ENCODE measurements at places on chromosomes 16 and 17.
A peak's percentile ranks its signal among the peaks of the same experiment; 100 is the strongest.

- DNase-seq, result no peak
Observed at GRCh38 chr17:70119545-70119944, 44.5 kb downstream of the KCNJ16 start.

GRCh38 chr17:71922439-71922838 is 198.4 kb upstream of the SOX9 start:
- DNase-seq, result no peak

- DNase-seq, result no peak
Observed at GRCh38 chr16:81366316-81366932, 51.7 kb downstream of the GAN start.

DNA sequence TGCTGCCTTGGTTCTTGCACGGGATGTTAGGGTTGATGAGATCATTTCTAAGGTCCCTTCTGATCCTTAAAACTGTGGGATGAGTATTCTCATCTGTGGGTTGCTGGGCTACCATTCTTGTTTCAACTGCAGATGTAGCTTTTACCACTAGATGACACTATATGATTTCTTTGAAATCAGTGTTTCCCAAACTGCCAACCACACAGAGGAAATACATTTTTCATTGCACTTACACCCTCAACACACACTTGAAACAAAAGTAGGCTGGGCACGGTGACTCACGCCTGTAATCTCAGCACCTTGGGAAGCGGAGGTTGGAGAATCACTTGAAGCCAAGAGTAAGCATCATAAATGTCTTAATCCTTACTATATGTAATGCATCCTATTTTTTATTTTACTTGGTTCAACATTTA is 15.3 kb downstream of the LCMT1 start:
- peak; percentile 46 for DNase-seq

- DNase-seq, result no peak
Observed at GRCh38 chr17:67126983-67127382, 82.6 kb downstream of the CACNG1 start.

DNA sequence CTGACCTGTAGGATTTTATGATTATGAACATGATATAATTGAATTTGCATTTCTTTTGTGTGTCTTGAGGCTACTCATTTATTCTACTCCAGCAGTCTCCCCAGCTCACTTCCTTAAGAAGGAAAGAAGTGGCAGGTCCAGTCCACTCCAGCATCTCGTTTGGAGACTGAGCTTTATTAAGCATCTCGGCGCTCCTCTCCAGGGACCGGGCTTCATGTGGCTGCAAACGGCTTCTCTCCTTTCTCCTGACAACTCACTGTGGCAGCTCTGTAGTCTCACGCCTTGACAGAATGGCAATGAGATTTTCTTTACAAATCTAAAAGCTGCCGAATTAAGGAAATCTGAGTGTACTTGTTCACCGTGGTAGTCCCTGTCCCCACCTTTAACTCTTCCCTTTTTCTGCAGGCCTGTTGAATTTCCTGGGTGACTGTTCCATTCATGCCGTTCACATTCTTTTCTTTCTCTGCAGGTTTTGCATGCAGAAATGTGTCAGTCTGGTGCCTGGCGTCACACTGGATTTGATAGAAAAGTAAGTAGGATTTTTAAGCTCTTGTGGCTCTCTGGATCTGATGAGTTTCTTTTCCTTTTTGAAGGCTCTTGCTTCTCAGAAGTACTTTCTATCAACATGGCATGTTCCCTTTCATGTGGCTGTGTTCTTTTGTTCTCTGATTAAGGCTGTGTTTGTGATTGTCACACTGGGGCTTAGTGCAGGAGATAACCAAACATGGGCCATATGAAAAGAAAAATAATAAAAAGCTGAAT is 200.5 kb upstream of the CHMP6 start:
- no peak for DNase-seq

DNA sequence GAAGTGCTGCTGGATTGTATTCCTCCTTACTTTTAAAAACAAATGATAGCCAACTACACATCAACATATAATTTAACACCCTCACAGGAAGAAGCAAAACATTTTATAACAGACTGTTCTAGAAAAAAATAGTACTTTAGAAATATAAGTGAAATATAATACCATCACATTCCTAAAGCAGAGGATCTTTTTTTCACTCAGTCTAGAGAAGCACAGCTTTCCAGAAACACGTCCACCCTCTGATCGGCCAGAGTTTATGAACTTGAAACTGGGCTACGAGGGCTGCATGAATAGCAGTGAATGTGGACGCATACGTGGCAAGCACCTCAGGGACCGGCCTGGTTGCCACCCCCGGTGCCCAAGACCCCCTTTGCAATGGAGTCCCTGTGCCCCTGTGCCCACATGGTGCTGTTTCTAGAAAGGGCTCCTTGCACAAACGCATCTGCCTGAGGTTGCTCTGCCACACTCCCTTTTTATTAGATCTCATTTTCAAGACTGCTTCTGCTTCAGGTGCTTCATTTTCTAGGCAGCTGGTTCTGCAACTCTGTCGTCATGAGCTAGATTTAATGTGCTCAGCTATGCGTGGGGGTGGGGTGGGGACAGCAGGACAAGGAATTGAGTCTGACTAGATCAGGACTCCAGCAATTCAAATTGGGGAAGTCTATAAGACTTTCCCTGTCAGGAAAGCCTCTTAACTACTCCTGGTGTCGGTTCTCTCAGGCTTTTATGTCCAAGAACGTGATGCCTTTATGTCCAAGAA is 29.1 kb upstream of the ERN1 start:
- DNase-seq, result no peak

- DNase-seq, result no peak
Observed at GRCh38 chr16:71726476-71727315, 2.2 kb upstream of the PHLPP2 start.

DNA sequence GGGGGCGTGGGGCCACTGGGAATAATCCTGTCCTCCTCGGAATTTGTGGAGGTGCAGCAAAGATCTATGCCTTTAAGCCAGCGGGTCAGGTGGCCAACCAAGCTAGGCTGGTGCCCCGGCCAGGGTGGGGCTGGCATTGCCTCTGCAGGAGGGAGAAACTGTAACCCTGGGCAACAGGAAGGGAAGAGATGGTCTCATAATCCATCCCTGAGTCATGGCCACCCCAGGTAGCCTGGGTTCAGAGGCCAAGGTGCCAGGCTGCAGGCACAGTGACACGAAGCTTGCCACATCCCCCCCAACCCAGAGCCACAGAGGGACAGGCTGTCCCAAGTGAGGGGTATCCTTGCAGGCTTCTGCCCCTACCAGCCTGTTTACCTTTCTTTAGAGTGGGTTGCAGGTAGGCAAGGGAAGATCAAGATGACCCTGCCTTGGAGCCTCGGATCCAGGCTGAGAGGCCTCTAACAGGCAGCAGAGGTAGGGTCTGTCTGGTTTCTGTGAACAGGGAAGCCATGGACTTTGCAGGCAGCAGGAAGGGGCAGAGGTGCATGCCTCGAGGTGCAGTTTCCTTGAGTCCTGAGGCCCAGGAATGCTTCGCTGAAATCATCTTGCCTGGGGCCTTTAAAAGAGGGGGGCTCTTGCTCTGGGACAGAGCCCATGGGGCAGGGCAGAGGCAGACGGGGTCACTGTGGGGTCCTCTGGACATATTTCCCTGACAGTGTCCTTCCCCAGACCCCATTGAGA is 4.0 kb downstream of the LASP1 start:
- no peak for DNase-seq

DNA sequence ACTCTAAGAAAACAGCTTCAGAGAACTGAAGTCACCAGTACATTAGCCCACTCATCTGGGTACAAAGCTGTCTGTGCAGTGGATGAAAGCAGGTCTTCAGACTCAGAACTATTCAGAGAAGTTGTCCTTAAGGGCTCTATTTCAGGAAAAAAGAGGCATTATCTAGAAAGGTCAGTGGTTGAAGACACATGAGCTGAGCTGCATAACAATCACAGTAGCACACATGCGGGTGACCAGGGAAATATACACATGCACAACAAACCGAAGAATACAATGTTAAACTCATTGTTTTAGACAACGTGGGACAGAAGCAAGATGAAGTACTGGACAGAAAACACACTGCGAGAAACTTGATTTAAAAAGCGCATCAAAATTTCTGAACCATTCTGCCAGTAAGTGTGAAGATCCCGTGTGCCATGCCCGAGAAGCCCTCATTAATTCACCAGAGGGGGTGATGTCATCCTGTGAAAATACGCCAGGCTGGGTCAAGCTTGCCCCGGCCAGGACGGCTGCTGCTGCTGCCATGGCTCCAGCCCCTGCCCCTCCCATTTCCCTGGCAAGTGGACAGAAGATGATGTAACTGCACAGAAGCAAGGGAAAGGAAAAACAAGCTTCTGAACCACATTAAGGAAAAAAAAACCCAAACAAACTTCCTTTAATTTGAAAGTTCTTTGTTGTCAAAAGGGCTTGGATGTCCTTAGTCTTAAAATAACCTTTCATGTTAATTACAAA is 10.1 kb downstream of the DYNC1LI2 start:
- no peak for DNase-seq

GRCh38 chr16:11259655-11260595 is 3.9 kb upstream of the SOCS1 start:
- no peak for DNase-seq

- DNase-seq, result no peak
Observed at GRCh38 chr17:5819396-5819795, 235.1 kb upstream of the NLRP1 start.

GRCh38 chr17:78793968-78794367 is 11.9 kb upstream of the CYTH1 start:
- no peak for DNase-seq

GRCh38 chr17:77208217-77208808 is 67.5 kb downstream of the SEC14L1 start:
- no peak for DNase-seq

DNA sequence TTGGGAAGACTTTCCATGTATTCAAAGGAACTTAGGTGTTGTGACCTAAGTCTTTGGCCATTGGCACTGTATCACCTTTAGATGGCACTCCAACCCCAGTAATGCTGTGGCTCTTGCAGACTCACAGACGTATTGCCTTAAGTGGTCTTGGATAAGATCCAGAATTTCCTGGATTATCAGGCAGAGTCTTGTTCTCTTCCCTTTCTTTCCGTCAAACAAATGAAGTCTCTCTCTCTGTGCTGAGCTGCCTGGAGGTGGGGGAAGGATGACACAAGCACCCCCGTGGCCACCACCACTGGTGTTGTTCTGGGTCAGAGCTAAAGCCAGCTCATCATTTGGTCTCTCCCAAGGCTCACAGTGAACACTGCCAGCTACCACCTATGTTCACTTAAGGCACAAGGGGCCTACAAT is 789.9 kb upstream of the KIF2B start:
- no peak for DNase-seq

GRCh38 chr16:12252616-12253015 is 276.1 kb downstream of the SNX29 start:
- DNase-seq, result no peak

GRCh38 chr17:2749058-2749783 is at the start of gene CCDC92B:
Gene CCDC92B, minus strand, starts transcription at chr17:2749652. Its CDS starts 14,507 bp downstream, at chr17:2735145.
- DNase-seq, result no peak

DNA sequence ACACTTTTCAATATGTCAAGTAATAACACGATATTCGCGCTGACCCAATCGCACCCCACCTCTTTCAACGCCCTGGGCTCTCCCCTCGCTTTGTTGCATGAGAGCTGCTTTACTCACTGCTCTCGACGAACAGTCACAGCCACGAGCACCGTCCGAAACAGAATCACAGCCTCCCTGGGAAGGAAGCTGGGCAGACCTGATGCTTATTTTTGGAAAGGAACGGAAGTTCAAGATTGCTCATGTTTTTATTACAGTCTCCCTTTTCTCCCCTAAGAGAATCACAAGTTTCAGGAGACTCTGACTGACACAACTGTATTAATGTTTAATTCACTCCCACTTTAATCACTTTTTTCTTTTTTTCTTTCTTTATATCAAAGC is 67.8 kb downstream of the ANKRD11 start:
- peak; percentile 38 for DNase-seq

- DNase-seq, result no peak
Observed at GRCh38 chr17:61279476-61280145, 120.0 kb upstream of the TBX2 start.
